Activated CD4-positive, alpha-beta T cell treated with anti-CD3 and anti-CD28 coated beads for 1 hour (primary cell): ENCODE measurements at places on chromosomes 3 and 15.

DNA sequence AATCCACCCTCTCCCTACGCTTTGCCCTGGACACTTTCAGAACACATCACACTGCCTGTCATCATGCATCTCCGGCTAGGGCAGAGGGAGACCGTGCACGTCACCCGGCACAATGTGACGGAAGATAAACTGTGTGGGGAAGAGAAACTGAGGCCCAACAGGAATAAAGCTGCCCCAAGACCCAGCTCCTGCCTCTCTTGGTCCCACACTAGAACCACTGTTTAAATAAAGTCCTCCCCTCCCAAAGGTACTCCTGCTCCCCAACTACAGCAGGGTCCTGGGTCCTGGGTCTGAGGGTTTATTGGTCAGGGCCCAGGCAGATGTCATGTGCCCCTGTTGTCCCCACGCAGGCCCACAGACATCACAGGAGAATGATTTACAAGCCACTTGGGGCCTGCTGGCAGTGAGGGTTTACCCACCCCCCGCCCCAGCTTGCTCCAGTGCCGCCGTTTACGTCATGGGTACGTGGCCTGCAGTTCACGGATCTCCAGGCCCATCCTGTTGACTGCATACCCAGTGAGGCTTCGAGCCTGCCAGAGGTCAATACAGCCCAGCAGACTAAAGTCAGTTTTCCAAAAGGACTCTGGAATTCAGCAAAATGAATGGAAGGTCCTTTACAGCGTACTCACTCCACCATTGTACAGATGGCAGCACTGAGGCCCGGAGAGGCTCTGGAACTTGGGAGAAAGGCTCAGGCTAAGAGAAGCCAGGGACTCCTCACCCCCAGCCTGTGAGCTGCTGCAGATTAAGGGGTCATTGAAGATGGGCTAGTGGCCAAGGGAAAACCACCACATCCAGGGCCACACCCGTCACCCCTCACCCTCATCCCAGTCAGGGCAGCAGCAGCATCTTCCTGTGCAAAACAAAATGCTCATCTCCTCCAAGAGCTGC is 23.2 kb downstream of the ALS2CL start:
- DNase-seq: no peak

DNA sequence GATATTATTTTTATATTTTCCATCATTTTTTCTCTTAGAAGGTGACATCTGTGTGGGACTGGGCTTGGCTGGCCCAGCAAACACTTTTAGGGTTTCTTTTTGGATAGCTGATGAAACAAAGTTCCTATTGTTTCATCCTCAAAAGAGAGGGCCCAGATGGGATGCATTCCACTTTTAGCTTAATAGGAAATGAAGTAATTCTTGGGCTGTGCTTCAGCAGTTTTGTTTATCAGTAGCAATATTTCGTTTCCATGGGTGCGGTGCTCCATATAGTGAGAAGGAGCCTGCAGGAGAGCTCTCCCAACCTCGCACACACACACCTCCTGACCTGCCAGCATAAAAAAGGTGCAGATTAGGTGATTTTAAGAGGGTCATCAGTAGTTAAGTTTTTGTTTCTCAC is 147.5 kb downstream of the AKAP13 start:
- DNase-seq: no peak

DNA sequence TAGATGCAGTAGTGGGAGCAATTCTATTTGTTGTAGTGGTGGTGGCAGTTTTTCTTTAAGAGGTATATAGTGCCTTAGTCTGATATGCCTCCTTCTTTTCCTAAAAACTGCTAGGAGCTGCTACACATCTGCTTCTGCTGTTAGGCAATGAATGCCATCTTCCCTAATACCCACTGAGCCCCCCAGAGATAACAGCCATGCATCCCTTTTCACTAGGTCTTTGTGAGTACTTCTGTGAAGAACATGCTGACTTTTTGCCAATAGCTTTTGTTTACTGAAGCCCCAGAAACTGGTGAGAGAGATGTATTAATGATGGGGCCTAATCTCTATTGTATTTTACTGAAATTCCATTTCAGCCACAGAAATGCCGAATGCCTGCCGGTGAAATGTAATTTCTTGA is 92.6 kb upstream of the CHL1 start:
- DNase-seq: no peak

DNA sequence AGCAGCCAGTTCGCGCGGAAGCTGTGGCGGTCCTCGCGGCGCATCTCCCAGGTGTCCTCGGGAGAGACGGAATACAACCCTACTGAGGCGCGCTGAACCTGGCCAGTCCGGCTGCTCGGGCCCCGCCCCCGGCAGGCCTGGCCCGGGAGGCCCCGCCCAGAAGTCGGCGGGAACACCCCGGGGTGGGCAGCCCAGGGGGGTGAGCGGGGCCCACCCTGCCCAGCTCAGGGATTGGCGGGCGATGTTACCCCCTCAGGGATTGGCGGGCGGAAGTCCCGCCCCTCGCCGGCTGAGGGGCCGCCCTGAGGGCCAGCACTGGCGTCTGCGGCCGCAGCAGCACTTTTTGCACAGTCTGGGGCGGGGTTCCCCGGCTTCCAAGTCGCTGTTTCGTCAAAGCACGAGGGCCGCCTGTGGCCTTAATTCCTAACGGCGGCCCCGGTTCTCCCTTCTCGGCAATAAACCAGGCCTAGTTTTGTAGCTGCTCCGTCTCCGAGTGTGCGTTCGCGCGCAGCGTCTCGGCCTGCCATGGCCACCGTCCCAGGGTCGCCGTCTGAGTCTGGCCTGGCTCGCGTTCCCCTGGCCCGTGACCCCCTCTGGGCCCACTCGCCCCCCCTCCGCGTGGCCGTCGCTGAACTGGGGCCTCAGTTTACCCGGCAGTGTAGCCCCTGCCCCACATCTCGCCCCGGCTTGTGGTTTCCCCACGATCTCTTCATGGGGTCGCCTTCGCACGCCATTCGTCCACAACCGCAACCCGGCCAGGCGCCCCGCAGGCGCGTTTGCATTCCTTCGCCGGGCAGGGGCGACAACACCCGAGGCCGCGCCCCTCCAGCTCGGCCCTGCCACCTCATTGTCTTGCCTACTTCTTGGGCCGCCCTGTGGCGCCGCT is 30.0 kb downstream of the NBEAL2 start:
- DNase-seq: peak; percentile 57

- DNase-seq: no peak
Observed at GRCh38 chr3:37290551-37290950, 116.2 kb upstream of the LRRFIP2 start.

- no peak for DNase-seq
Observed at GRCh38 chr15:37044915-37045648, 55.3 kb downstream of the MEIS2 start.

DNA sequence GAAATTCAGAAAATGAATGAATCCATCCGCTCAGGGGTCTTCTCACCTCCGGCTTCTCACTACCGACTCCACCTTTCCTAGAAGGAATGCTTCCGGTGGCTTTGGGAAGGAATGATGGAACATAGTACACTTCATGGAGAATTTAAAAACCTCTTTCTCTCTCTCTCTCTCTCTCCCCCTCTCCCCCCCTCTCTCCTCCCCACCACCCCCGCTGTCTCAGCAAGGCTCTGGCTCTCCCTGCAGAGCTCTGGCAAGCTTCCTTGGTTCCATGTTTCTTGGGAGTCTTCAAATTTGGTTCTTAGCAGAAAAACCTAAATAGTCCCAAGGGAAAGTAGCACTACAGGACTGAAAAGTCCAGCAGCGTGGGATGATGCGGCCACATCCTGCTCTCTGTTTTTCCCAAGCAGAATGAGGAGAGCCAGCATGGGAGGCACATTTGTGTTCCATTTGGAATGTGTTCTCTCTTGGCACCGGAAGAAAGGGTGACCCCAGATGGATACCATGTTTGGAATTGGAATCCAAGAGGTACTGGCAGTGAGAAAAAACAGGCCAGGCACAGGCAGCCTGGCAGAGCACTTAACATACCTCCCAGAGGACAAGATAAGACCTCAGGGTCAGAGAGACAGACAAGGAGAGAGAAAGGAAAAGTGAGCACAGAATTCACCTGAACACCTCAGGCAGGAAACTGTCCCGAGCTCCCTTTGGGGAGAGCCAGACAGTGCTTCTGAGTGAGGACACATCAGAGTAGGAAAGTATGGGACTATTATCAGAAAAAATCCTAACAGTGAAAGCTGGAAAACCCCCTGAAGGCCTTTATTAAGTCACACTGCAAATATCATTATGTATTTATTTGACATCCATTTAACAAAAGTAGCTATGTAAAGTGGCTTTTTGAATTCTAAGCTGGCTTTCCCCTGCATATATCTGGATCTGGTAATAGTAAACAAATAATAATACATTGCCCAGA is at the start of gene POPDC2:
Gene POPDC2, minus strand, starts transcription at position 116 of the 967 bp plus-strand sequence. CDS start 166 bp downstream, outside the sequence.
- DNase-seq: no peak
